ENCODE measurements at places on chromosomes 1 and 21.

GRCh38 chr1:49102752-49103151 is 326.1 kb upstream of the BEND5 start:
- DNase-seq, result peak; percentile 67

DNA sequence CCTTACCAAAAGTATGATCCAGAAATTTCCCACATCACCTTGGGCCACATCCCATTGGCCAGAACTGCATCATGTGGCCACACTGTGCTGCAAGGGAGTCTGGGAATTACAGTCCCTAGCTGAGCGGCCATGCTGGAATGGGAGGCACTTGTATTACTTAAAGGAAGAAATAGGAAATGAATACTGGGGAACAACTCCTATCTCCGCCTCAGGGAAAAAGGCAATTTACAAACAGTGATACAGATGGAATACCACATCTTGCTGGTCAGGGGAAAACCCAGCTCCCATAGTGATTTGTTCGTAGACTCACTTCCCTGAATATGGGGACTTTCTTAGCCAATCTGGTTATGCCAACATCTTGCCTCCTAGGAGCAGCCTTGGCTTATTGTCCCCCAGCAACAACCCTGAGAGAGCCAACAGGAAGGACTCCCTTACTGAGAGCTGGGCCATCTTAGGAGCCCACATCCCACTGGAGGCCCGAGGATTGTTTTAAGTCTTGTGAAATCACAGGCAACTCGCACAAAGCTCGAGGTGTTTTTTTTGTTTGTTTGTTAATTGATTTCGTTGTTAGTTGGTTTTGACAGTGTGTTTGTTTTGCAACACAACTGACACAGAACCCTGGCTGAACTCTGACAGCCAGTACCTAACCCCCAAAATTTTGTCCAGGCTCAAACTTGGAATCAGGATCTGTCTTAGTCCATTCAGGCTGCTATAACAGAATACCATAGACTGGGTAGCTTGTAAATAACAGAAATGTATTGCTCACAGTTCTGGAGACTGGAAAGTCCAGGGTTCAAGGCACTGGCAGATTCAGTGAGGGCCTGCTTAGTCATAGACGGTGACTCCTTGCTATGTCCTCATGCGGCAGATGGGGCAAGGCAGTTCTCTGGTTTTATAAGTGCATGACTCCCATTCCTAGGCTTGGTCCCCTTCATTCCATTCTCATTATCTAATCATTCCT is 14.9 kb downstream of the CDA start:
- peak; percentile 72 for DNase-seq

DNA sequence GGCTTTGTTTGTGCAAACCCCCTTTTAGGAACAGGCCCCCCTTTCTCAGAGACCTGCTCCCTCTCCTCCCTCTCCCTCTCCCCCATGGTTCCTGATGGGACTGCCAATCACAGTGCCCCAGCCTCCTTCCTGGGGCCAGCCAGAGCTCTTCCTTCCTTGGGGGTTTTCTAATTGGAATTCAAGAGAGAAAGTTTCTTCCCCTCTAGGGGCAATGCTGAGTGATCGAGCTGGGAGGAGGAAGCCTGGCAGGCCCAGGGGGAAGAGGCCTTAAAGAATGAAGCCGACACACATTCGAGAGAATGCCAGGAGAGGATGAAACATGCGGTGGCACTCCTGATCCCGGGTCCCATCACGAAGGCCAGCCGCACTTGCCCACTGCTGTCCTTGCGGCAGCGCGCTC is 21.3 kb upstream of the COL16A1 start:
- no peak for DNase-seq

DNA sequence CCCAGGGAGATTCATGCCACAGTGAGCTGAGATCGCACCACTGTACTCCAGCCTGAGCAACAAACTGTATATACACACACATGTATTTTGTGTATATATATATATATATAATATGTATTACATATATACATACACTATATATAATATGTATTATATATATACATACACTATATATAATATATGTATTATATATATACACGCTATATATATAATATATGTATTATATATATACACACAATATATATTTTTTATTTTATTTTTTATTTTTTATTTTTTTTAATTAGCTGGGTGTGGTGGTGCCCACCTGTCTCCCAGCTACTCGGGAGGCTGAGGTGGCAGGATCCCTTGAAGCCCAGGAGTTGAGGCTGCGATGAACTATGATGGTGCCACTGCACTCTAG is 9.3 kb downstream of the TP73 start:
- DNase-seq, result no peak

- DNase-seq, result no peak
These were observed 10.7 kb downstream of the ABCG1 start for GRCh38 chr21:42229676-42230075.

GRCh38 chr1:182406012-182406411 is 5.5 kb upstream of the TEDDM1 start:
- DNase-seq, result no peak

DNA sequence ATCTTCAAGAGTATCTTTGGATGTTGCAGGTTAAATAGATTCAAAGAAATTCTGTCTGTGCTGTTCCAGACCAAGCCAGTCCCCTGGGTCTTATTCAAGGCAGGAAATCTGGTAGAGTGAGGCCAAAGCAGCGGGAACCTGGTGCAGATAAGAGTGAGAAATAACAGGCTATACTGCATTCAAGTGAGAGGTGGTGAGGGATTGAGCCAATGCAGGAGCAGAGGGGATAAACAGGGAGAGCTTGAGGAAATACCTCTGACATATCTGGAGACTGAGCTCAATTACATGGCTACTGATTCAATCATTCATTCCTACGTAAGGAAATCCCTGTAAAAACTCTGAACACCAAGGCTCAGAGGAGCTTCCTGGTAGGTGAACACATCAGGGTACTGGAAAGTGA is 17.2 kb upstream of the PSMA5 start:
- DNase-seq, result no peak

- no peak for DNase-seq
These were observed 58.1 kb downstream of the PRKACB start for GRCh38 chr1:84202126-84202525.

- no peak for DNase-seq
These were observed 42.1 kb downstream of the ARHGEF10L start for GRCh38 chr1:17581389-17582123.

GRCh38 chr1:76187436-76187835 is 112.9 kb downstream of the ST6GALNAC3 start:
- DNase-seq, result no peak

DNA sequence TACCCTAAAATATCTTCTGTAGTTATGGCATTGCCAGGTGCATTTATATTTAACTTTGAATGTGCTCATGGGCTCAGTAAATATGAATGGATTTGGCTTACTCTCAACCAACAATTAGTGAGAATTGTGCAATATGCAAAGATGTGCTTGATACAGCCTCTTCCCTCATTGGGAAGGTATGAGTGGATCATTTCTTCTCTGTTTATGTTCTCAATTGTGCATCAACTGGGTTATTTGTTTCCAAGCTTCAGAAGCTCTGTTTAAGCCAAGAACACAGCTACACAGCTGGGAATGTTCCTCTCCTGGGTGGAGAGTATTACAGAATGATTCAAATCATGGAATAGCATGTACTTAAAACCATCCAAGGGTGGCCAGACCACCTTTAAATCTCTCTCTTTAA is 17.6 kb upstream of the MAP1LC3C start:
- no peak for DNase-seq

- DNase-seq, result no peak
These were observed 42.8 kb downstream of the POFUT2 start for GRCh38 chr21:45244799-45245340.

DNA sequence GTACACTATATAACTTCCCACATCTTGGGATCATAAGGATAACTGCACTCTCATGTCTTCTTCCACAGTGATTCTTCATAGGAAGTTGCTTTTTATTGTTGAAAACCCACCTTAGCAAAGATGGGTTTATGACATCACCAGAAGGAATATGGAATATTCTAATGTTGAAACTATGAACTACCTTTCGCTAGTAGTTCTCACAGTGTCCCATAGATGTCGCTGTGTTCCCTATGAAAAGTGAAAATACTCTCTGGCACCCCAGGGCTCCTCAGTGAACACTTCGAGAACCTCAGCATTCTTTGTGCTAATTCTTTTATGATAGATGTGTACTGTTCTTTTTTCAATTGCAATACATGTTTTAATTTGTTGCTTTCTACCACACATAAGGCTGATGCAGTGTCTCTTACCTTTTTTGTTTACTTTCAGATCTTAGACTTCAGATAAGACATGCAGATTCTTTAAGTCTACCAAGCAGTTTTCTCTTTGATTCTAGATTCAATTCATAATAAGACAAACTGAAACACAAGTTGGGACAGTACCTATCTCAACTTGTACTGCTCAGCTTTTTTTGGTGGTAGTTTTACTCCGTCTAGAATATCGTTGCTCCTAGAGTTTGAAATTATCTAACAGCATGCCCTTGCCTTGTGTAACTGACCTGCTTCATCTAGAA is 90.8 kb downstream of the GTF2B start:
- DNase-seq, result peak; percentile 10

DNA sequence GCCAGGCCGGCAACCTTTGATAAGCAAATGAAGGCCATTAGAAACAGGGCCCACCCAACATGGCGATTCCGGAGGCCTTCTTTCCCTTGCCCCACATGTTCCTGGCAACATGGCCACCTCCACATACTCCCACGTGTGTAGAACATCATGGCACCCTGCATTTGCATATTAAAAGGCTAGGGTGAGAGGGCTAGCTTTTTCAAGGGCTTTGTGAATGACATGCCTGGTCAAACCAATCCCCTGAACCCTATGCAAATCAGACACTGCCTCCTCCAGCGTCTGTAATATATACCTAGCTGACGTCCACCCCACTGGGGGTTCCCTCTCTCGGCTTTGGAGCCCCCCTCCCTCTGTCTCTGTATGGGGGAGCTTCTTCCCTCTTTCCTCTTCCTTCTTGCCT is 1.6 kb downstream of the ADCY10 start:
- no peak for DNase-seq

DNA sequence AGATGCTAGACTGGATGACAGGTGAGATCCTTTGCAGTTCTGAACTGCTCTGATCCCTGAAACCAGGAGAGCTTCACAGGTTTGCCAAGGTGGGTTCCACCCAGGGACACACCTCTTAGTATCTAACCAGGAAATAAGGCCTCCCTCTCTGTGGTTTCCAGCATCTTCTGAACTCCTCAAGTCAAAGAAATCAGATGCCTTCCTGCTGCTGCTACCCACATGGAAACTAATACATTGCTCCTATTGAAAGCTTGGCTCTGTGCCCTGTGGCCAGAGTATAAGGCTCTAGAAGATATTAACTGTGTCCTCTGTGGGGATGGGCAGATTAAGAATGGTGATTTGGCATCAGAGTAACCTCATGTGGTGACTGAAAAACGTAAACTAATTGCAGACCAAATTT is 75.0 kb upstream of the MRPS6 start:
- DNase-seq, result no peak

- peak; percentile 17 for DNase-seq
These were observed 61.7 kb downstream of the CASQ2 start for GRCh38 chr1:115706587-115707425.

- no peak for DNase-seq
These were observed 8.7 kb downstream of the CAPZB start for GRCh38 chr1:19476450-19477190.

DNA sequence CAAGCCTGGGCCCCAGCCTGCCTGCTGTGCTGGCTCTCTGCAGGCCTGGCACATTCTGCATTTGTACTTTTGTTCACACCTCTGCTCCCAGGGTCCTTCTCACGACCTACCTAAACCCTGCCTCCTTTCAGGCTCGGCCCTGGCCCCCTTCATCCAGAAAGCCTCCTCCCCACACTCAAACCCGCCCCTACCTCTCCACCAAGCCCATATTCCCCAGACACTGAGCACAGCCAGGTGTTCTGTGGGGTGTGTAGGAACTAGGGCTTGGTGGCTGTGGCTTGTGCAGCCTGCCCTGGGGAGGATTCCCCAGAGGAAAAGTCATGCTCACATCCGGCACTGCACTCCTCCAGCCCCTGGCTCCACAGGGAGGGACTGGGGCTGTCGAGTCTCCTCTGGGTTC is 8.2 kb upstream of the MIXL1 start:
- DNase-seq, result no peak

DNA sequence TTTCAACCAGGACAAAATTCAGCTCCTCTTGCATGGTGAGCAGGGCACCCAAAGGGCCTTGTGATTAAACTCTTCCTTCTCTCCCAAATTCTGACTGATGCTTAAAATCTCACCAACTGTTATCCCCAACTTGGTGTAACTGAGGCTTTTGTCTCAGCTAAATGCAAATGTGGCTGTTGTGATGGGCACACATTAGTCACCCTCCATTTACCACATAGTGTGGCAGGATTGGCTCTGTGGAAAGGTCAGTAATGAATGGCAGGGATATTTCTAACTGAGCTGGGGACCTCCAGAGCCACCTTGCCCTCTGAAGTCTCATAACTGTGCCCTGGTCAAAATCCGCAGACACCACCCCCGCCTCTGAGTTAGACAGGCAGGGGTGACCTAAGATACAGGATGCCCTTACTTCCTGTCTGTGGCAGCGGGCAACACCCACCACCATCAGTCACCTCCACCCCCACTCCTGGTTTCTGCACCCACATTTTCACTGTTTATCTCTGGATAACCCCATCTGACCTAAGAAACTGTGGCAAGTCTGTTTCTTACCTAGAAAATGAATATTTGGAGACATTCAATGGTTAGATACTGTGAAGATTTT is 25.4 kb upstream of the RGS16 start:
- no peak for DNase-seq

DNA sequence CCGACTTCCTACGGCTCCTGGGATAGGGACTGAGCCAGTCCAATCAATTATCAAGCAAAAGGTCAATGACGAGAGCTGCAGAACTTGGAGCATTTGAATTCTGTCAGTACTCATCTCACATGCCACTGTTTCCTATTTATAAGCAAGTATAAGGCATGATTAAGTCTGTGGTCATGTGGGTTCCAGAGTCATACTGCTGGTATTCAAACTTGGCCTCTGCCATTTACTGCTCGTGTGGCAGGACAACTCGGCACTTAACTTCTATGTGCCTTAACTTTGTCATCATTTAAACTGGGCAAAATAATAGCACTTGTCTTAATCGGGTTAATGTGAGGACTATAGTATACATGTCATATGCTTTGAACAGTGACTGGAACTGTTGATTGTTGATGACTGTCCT is 44.9 kb upstream of the TNFSF18 start:
- peak; percentile 53 for DNase-seq

- DNase-seq, result no peak
These were observed 136.2 kb downstream of the RHOU start for GRCh38 chr1:228871314-228872061.

DNA sequence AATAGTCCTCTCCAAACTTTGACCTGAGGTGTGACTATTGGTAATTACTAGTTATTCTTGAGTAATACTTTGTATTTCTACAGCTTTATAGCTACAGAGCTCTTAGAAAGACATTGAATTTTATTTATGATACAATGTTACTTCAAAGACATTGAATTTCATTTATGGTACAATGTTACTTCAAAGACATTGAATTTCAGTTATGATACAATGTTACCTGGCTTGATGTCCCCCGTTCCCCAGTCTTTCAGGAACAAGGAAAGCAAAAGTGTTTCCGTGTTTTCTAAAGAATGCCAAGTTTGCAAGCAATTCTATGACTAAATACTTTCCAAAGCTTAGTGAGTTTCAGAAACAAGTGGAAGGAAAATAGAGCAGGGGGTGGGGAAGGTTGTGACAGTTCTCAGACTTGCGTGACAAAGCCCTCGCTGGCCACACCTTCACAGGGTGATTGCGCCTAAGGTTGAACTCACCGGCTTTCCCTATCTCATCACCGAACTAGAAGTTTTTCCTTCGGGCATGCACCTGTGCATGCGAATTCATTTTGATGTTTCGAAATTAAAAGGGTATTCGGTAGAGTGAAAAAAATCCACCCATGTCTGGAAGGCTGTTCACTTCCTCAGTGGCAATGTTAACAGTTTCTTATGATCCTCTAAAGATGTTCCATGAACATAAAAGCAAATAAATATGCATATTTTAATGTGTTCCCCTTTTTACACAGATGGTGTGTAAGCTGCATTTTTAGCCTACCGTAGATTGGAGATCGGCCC is 909 bp upstream of the PAXBP1 start:
- peak; percentile 10 for DNase-seq

Data from GM04504 (cell line).